Cardiac muscle cell (in vitro differentiated cells and primary cell): ENCODE measurements at places on chromosomes 11 and 22.
A peak's percentile ranks its signal among the peaks of the same experiment; 100 is the strongest.

DNA sequence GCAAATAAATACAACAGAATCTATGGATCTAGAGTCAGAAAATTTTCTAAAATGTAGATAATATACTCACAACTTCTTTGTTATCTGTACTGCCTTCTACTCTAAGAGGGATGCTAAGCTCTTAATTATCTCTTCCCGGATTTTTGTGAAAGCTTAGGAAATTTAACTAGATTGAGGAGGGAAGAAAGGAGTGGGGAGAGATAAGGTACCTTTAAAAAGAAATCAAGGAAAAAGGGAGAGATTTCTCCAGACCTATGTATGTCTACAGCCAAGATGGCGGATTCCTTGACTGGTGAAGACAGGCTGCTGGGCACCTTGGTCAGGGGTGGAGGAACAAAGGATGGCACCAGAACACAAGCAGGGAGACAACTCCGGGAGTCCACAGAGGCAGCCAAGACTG lies 23.0 kb downstream of the ZNF280B start:
- no peak for DNase-seq

DNA sequence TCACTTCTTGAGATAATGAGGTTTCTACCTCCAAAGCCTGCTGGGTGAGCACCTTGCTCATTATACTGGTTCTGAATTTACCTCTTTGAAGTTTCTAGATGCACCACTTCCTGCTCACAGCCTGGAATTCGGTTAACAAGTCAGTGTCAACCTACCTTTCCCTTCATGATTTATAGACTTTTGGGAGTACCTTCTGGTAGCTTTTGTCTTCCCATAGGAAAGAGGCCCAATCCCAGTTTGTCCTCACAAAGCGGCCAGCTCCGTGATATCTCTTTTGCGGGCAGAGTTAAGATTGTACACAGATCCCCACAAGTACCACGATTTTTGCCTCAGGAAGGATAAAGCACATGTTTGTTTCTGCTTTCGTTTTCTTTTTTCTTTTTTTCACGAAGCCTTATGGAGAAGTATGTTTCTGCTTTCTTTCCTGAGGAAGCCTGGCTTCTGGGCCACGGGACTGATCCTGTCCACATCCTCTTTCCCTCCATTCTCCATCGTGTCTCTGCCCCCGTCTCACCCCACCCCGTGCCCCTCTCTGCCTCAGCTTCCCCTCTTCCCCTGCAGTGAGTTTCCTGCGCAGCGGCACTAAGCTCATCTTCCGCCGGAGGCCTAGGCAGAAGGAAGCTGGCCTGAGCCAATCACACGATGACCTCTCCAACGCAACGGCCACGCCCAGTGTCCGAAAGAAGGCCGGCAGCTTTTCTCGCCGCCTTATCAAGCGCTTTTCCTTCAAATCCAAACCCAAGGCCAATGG lies 5.7 kb upstream of the HINFP start:
- DNase-seq = no peak

DNA sequence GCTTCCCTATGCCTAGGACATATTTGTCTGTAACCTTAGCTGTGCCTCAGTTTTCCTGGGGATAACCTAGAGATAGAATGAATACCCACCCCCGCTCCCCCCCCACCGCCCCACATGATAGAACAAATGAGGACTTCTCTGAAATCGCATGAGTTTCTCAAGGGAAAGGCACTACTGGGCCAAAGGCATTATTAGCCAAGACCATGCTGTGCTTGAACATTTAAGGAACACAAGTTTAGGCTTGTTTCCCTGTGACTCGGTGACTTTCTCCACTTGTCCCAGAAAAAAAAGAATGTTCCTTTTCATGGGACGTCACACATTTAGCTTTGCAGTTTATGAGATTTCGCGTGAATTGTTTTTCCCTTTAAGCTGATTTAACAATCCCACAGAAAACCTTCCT lies 51.4 kb upstream of the CRTAM start:
- DNase-seq = no peak

DNA sequence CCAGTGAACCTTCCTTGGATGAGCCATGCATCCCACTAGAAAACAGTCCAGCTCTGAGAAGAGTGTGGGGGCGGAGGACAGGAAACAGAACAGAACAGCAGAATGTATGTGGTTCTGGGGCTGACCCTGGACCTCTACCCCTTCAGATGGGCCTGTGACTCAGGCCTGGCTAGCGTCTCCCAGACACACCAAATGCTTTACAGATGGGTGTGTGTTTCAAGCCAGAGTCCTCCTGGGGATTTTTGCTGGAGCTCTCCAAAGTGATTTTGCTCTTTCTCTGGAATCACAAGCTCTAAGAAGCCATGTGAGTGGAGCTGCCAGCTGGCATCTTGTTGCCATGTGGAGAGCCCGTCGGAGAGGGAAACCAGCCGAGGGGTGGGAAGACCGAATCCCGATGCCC lies 13.2 kb upstream of the C1QTNF4 start:
- DNase-seq = peak; percentile 93

DNA sequence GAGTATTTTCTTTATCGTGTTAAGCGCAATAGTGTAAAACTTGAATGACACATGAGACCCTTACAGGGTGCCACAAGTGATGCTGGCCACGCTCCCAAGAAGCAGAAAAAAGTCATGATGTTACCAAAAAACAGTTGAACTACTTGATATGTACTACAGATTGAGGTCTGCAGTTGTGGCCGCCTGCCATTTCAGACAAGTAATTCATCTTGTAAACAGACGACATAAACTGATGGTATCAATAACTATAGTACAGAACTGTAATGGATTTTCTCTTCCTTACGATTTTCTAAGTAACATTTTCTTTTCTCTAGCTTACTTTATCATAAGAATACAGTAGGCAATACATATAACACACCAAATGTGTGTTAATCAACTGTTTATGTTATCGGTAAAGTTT lies 5.5 kb downstream of the CD59 start:
- DNase-seq = no peak

DNA sequence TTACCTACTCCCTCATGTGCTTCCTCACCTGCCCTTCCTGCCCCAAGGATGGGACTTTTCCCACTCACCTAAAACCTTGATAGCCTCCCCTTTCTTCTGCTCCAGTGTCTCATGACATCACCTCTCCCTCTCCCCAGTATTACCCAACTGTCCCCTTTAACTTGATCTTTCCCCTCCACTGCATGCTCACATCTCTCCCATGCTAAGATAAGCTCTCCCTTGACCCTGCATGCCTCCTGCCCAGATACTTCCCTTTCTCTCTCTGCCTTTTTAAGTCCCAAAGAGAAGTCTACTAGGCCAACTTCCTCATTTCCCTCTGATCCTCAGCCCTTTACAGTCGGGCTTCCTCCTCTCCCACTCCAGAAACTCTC lies 14.8 kb downstream of the CD3E start:
- DNase-seq = no peak

GRCh38 chr11:117083011-117083935 lies 15.0 kb downstream of the SIK3 start:
- peak; percentile 51 for DNase-seq

- DNase-seq = no peak
Observed at GRCh38 chr22:27995801-27996528, 76.9 kb upstream of the PITPNB start.

DNA sequence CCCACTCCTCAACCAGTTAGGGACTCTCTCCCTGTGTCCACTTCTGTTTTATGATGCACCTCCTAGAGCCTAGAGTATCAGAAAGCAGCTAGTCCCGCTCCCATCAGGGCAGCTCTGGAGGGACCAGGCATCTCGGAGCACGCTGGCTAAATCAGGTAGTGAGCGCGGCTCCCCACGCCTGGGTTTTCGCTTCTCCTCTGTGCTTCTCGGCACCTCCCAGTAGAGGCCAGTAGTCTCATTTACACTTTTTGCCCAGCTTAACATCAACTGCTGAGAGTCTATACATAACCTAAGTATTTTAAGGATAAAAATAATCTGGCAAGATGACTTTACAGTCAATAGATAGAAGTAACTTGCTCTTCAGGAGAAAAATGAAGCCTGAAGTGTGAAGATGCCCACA lies 473.8 kb downstream of the OPCML start:
- DNase-seq = no peak

- DNase-seq = no peak
Observed at GRCh38 chr11:100914415-100915110, 215.1 kb downstream of the PGR start.

- no peak for DNase-seq
Observed at GRCh38 chr11:8357891-8358566, 94.4 kb upstream of the LMO1 start.

GRCh38 chr11:36041988-36042611 lies 98.2 kb downstream of the LDLRAD3 start:
- peak; percentile 51 for DNase-seq

DNA sequence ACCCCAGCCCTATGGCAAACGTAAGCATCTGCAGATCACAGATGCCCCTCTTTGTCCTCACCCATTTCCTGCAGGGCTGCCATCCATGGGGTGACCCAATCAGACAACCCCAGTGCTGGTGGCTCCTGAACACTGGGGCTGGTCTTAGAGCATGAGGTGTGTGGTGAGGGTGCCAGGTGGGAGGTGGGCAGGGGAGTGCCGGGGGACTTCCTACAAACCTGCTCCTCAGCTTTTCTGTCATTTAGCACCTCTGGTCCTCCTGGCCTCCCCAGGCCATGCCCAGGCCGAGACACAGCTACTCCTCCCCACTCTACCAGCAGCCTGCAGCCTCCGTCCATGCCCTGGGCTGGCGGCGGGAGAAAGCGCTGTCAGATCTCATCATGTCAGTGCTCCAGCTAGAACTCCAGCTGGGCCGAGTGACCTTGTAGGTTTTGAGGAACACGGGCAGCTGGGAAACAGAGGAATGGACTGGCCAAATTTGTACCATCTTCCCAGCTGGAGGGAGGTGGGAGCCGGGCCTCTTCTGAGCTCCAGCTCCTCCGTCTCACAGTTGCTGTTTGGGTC lies 157.7 kb upstream of the NECTIN1 start:
- no peak for DNase-seq

DNA sequence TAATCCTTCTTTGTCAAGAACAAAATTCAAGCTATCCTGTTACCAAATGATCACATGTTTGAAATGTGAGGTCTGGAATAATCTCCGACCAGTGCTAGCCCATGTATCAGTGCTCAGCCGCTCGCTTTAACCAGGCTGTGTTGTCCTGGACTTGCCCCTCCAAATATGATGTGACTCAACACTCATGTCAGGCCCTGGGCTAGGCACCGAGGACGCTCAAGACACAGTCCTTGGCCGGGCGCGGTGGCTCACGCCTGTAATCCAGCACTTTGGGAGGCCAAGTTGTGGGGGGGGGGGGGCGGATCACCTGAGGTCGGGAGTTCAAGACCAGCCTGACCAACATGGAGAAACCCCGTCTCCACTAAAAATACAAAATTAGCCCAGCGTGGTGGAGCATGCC lies 54.1 kb upstream of the WNT7B start:
- DNase-seq = no peak

GRCh38 chr22:22565981-22566380 lies 6.9 kb upstream of the PRAME start:
- DNase-seq = no peak

DNA sequence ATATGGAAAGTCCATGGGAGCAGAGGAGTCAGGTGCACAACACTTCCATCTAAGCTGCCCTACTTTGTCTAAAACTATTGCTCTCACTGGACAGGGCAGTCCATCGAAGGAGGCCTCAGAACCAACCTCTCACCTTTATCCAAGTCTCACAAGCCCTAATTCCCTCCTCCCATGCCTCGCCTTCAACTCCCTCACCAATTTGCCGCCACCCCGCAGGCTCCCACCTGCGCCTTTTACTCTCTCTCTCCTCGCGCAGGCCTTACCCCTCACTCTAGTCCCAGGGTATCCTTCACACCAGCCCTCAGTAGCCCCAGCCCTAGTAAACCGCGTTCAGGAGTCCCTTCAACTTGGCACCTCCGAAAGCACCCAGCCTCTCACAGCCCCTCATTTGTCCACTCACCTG lies 451 bp downstream of the FHIP1B start:
- DNase-seq = no peak

DNA sequence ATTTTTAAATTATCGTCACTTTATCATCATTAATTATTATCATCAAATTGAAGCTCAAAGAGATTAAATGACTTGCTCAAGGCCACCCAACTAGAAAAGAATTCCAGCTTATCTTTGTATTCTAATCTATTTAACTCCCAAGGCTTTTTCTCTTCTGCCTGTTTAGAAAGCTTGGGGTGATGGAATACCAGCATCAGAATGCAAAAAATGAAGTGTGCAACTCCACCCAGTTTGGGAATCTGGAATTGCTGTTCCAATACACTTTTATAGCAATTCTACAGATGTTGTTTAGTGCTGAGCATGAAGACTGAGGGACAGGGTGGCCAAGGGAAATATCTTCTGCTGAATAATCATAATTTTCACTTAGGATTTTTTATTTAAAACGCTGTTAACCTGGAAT lies 97.2 kb upstream of the FIBIN start:
- DNase-seq = no peak
